ENCODE measurements at places on chromosomes 4 and X. TPM values are rescaled to one million over a fixed set of nuclear protein-coding genes. Genes with fewer than 3 reads are reported as not detected.

Gene PJA1
- total RNA-seq = 9.2 TPM

Gene HTATSF1
- 18.5 TPM for total RNA-seq

Gene TMPRSS11A
- not detected for total RNA-seq

Gene TRIM60
- not detected for total RNA-seq

Gene DMRTC1
- not detected for total RNA-seq

Gene PABPC4L
- 0.20 TPM for total RNA-seq

Gene PRR32
- total RNA-seq = not detected

Gene CCNG2
- 17.3 TPM for total RNA-seq

Gene CD99
- 195 TPM for total RNA-seq

Gene SPANXN4
- not detected for total RNA-seq

Gene MMAA
- 1.8 TPM for total RNA-seq

Gene NSDHL
- total RNA-seq = 13.7 TPM

Gene CT55
- not detected for total RNA-seq

Gene MAGEB1
- total RNA-seq = not detected

Gene SEPTIN6
- 16.3 TPM for total RNA-seq

Gene MAGEC1
- total RNA-seq = not detected

Gene UGT2A1
- not detected for total RNA-seq

Gene PCDH10
- total RNA-seq = 0.22 TPM

Gene CT45A3
- not detected for total RNA-seq

Gene C4orf36
- total RNA-seq = not detected

Gene PRKG2
- total RNA-seq = not detected

Gene ANXA10
- total RNA-seq = 0.99 TPM

Gene PLCXD1
- total RNA-seq = 6.5 TPM

Gene CCDC149
- 19.8 TPM for total RNA-seq

Gene EGFL6
- not detected for total RNA-seq

Gene TIGD2
- total RNA-seq = 3.1 TPM

Gene FRMPD3
- not detected for total RNA-seq

Gene CHIC1
- 4.8 TPM for total RNA-seq

Gene PCSK1N
- total RNA-seq = 0.20 TPM

Gene MAGEA2B
- total RNA-seq = not detected

Gene ARR3
- not detected for total RNA-seq

Gene UVSSA
- total RNA-seq = 1.7 TPM

Gene SEPSECS
- 6.7 TPM for total RNA-seq

Gene AREG
- 0.22 TPM for total RNA-seq
